ENCODE measurements at places on chromosomes 13 and 19.

- no peak for DNase-seq
Measured at GRCh38 chr13:98563071-98563470, 13.8 kb downstream of the STK24 start.

GRCh38 chr19:11290256-11290655 is 5.7 kb upstream of the TSPAN16 start:
- no peak for DNase-seq

DNA sequence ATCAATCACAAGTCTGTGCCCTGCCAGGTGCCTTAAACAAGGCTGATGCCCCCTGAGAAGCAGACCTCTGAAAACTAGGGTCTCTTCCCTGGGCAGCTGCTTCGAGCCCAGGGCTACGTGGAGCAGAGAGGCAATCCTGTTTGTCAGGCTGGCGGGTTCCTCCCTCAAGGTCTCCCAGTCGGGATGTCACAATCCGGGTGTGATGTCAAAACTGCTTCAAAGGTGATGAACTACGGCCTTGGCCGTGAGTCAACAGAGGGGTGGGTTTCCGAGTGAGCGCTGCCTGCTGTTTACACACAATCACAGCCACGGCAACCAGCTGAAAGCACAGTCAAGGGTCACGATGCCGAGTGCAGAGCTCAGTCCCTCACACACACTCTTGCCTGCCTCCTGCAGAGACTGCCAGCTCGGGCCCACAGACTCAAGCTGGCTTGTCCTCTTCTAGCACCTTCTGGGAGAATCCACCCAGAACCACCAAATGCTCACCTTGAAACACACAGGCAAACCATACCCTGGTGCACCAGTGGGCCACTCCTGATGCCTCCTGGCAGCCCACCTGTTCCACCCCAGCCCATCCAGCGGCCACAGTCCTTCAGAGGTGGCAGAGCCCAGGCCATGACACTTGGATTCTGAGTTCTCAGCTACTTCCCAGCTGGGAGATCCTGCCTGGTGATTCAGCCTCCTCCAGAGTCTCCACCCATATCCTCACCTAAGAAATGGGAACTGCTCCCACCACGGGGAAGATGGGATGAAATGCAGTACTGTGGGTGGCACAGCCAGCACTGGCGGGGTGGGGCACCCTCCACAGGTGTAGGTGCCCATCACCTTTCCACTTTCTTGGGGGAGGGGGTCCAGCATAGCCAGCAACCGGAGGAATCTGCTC is 6.8 kb downstream of the ELL start:
- no peak for DNase-seq

DNA sequence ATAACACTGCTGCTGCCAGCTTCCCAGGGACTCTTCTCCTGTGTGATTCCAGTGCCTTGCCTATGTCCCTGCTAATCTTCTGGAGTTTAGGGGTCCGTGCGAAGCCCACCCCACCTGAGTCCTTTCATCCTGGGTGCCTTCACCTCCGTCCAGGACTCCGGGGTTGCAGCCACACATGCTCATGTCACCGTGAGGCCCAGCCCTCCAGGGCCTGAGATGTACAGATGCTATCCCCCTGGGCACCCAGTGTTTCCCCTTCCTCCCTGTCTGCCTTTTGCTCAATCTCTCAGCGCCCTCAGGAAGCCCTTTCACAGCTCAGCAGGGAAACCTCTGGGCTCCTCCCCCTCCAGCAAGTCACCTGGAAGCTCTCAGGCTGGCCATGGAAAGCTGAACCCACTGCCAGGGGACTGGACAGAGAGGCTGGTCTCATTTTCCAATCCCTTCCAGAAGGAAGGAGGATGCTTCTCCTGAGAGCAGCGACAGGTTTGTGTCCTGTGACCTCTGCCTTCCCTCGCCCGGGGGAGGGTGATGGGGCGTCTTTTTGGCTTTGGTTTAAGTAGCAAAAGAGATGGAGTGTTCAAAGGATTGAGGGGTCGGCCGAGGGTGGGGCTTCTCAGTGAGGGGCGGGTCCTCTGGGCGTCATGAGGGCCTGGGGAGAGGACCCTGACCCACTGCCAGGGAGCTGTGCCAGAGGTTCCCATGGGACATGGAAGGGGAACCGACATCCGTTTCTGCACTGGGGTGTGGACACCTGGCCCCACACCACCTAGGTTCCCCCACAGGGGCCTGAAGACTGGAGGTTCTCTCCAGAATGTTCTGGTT is 30.8 kb upstream of the TFDP1 start:
- no peak for DNase-seq

- peak; percentile 60 for DNase-seq
Measured at GRCh38 chr19:13396250-13397080, 109.8 kb downstream of the CACNA1A start.

DNA sequence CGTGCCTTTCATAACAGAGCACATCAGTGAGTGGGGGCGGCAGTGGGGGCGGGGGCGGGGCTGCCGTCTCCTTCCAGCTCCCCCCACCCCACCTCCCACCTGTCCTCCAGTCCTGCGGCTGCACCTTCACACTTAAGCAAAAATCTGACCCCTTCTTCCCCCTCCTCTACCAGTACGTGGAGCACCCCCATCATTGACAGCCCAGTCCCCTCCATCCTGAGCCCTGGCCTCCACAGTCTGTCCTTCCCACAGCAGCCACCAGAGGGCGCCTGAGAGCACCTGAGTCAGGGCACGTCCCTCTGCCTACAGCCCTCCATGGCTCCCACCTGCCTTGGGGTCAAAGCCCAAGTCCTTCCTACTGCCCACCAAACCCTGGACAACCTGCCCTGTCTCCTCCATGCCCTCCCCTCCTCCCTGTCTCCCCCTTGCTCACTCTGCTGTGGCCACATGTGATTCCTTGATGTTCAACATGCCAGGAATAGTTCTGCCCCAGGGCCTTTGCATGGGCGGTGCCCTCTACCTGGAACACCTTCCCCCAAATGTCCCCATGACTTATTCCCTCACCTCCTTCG is 4.0 kb downstream of the EBI3 start:
- DNase-seq: peak; percentile 54

DNA sequence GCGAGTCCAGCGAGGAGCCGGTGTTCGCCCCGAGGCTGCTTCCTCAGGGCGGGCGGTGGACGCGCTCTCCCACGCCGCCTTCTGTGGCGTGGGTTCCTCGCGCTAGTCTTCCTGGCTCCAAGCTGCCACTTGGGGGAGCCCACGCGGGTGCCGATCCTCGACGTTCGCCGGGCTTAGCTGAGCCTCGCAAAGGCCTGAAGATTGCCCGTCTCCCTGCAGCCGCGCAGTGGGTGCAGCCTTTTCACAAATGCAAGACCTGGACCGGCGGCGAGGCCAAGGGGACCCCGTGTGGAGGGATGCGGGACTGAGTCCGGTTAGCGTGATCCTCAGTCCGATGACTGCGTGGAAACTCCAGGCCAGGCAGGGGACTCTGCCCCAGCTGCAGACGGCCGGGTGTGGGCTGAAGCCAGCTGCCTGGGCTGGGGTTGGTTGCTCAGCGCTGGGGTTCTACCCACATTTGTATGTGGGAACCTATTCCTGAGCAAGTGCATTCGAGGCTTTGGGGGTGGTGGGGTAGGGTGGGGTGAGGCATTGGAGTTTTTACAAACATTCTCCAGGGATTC is 16.6 kb upstream of the LRP3 start:
- DNase-seq: peak; percentile 54

Data from ACHN (cell line).